ENCODE measurements at places on chromosomes 1 and 21.

- peak; percentile 42 for DNase-seq
These were observed 63.4 kb downstream of the KCNAB2 start for GRCh38 chr1:6108937-6109614.

GRCh38 chr1:99642053-99642452 is 3.9 kb upstream of the PALMD start:
- no peak for DNase-seq

- no peak for DNase-seq
These were observed 363.6 kb upstream of the CAMK1G start for GRCh38 chr1:209219791-209220524.

DNA sequence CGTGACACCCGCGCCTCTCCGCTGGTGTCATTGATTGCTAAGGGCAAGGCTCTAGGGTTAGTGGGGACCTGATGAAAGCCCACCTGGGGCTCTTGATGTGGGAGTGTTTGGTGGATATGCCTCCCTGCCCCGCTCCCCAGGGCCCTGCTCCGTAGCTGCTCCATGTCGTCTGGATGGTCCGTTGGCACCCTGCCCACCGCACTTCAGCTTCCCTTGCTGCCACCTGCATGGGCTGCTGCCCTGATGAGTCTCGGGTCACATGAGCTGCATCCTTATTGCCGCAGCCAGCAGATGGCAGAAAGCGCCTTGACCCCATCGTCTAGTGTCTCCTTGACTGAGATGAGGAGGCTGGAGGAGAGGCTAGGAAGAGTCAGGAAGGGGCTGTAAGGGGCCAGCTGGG is 439.4 kb downstream of the CAMTA1 start:
- DNase-seq = no peak

DNA sequence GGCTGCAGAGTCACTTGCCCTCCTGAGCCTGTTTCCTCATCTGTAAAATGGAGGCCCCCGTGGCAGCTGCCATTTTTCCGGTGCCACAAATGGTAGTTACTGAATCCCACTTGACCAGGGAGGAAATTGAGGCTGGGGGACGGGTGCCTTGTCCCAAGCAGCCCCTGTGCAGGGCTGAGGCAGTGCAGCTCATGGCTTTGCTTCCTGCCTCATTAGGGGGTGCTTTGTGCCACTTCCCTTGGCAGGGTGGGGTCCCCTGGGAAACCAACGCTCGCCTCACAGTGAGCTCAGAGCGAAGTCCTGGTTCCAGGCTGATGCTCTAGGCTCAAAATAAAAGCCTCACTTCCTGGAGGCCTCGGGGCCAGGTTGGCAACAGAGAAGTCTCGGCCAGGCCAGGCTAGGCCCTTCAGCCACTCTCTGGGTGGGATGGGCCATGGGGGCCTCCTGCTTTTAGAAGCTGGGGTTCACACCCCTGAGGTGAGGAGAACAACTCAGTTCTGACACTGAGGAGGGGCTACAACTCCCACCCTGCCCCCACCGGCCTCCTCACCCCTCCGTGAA is 6.8 kb downstream of the LAPTM5 start:
- no peak for DNase-seq

DNA sequence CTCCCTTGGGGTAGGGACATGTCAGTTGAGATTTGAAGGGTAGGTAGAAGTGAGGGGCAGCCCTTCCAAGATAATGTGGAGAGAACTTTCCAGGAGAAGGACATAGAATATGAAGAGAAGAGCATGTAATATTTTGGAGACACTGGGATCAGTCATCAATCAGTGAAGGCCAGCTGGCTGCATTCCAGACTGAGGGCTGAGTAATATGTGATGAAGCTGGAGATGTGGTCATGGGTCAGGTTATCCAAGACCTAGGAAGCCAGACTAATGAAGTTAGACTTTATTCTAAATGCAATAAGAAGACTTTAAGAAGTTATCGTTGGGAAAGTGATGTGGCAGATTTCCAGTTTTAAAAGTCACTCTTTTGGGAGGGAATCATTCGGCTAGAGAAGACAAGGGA is 262.0 kb downstream of the HMCN1 start:
- DNase-seq = no peak

DNA sequence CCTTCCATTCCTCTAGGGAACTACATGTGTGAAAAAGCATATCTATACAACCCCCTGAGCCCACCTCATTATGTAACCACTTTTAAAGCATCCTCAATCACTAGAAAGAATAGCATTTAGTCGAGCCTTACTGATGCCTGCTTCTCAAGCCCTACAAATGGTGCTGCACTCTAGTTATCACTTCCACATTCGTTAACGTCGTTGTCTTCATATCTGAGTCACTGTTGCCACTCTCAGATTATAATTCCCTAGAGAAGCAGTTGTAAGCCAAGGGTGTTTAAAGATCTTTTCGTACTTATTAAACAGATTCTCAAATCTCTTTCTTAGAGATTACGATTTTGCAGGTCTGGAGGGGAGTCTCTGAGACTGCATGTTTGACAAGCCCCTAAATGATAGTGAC is 16.5 kb downstream of the ATP1B1 start:
- DNase-seq = no peak

GRCh38 chr1:205056956-205057568 is 14.1 kb downstream of the CNTN2 start:
- no peak for DNase-seq

DNA sequence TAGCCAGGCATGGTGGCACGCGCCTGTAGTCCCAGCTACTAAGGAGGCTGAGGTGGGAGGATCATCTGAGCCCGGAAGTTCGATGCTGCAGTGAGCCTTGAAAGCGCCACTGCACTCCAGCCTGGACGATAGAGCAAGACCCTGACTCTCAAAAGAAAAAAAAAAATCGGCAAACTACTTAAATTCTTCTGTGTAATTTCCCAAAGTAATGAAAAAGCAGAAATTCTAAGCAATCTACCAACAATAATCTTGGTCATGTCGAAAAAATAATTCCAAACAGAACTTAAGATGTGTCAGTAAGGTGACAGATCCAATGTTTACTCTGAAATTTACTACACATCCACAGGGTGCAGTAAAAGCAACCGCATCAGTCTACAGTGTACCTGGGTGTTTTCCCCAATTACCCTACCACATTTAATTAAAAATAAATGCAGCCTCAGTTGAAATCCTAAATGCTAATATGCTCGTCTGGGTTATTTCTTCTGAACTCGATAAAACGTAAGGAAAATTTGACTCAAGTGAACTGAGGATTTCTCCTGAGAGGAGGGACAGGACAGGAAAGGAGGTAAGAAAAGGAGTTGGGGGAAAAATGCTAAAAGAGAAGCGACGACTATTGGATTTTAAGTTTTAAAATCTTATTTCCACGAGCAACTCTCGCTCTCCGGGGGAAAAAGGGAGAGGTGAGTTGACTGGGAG is 801 bp downstream of the EPRS1 start:
- peak; percentile 35 for DNase-seq

- DNase-seq = no peak
These were observed 191.7 kb upstream of the NFIA start for GRCh38 chr1:60890664-60891063.

GRCh38 chr1:219798283-219799030 is 129.9 kb downstream of the SLC30A10 start:
- DNase-seq = peak; percentile 17

GRCh38 chr1:154987326-154987725 is 4.2 kb downstream of the FLAD1 start:
- DNase-seq = no peak

DNA sequence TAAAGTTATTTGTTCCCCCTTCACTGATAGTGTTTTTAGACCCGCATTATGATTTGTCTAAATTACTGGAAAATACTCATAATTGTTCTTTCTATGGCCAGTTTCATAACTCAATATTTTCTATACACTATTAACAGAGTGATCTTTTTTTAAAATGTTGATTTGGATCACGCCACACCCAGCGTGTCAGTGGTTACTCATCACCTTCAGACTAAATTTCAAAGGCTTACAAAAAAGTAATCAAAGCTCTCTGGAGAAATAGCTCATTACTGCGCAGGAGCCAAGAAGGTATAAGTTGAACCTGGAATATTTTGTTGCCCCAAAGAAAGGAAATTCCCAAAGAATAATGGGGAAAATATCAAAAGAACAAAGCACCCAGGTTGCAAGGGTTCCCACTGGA is 104.9 kb downstream of the EVI5 start:
- DNase-seq = no peak

DNA sequence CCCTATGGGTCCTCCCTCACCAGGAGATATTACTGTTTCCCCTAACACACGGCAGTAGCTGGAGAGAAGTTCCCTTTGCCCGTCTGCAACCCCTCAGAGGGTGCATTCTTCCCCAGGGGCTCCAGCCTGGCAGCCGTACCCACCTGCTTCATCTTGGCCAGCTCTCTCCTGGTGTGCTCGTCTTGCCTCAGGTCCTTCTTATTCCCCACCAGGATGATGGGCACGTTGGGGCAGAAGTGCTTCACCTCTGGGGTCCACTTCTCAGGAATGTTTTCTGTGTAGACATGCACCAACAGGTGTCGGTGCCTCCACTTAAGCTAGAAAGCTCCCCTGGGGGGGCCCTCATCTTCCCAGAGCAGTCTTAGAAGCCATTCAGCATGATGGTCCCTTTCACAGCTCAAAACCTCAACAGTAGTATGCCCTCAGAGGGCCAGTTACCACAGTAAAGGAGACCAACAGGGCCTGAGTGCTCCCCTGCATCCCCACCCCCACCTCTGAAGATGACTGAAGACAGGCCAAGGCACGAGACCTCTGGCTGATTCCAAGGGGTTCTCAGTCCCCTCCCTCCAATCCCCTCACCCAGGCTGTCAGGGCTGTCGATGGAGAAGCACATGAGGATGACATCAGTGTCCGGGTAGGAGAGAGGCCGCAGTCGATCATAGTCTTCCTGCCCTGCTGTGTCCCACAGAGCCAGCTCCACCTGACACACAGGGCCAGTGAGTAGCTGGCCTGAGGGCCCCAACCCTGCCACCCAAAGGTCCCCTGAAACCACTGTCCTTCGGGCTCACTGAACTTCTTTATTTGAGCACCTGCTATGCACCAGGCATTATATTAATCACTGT is 4.3 kb downstream of the RHOC start:
- no peak for DNase-seq

- no peak for DNase-seq
These were observed 39.1 kb upstream of the ZC3H11B start for GRCh38 chr1:219651993-219652392.

DNA sequence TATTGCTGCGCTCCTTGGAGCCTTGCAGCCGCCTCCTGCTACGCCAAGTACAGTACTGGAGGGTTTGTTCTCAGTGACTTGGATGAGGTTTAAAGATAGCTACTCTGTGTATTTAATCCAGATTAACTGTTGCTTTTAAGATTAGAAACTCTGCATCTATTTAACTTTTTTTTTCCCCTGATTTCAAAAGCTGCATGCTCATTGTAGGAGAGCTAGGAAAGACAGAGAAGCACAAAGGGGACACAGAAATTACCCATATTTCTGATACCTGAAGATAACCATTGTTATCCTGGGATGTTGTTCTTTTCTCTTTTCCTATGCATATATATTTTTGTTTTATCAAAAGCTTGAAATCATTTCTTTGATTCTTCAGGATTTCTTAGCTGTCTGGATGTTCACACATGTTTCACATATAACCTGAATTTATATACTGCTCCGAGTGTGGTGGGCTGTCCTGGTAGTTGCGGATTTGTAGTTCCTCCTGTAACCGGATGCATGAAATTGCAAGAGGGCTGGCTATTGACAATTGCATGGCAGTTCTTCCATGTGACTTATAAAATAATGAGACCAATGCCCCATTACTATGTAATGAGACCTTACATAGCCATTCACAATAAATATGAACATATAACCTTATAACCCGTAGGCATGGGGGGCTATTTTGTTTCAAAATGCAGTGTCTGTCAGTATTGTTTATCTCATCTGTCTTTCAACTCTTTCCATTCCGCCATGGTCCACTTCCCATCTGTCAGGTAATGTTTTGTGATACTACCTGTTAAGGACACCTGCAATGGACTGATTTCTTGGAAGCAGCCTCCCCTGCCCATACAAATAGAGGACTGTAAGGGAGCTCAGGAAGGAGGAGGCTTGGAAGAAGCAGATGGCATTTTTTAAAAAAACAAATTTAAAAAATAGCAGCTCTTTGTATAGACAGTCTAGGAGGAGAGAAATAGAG is 1.4 kb downstream of the RAVER2 start:
- no peak for DNase-seq

GRCh38 chr1:89440911-89441310 is 77.1 kb downstream of the GBP6 start:
- no peak for DNase-seq

GRCh38 chr1:18769140-18769539 is 90.3 kb downstream of the TAS1R2 start:
- DNase-seq = no peak

DNA sequence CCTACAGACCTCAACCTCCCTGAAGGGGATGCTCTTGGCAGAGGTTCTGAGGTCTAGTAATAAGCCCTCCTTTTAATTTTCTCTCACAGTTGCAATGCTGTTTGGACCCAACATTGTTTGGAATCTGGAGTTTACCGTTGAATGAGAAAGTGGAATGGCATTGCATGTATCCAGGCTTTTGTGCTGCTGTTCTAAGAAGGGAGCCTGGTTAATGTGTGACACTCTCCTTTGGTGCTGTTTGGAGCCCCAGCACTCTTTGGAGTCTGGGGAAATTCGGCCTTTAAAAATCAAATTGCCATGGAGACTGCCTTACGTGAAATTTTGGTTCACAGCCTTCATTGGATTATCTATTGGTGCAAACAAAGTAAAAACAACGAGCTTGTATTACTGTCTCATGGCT is 23.7 kb upstream of the TMEM61 start:
- no peak for DNase-seq

GRCh38 chr1:80594013-80594412 is 1206.7 kb upstream of the ADGRL2 start:
- DNase-seq = no peak

DNA sequence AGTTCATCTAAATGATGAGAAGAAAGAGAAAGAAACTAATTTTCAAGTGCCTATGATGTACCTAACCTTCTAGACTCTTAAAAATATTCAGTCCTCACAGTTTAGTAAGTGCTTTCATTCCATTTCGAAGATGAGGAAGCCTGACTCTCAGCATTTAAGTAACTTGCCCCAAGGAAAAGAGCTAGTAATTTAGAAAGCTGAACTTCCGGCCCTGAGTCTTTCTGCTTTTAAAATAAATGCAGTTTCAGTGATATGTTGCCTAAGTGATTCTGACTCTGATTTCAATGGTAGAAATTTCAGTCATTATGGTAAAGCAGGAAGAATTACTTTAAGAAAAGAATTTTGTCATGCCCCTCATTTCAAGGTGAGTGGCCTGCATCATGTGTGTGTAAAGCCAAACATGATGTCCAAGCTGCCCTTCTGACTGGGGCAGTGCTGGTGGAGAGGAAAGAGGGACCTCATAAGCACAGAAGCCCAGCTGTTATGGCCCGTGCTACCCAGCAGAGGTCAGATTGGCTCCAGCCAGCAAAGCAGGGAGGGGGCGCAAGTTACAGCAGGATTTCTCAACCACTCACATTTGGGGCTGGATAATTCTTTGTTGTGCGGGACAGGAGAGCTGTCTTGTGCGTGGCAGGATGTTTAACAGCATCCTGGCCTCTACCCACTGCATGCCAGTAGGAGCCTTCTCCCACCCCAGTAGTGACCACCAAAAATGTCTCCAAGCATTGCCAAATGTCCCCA is 10.7 kb downstream of the ATP1A4 start:
- peak; percentile 14 for DNase-seq

GRCh38 chr1:23216771-23217420 is 406 bp downstream of the HTR1D start:
- DNase-seq = no peak

Measured in activated CD4-positive, alpha-beta T cell treated with anti-CD3 and anti-CD28 coated beads, Interleukin-2, Interleukin-4, amounts not matched to agents 100 ng/mL and 50 ng/mL, durations not matched to agents 16 hours and 8 hours (primary cell).